Right ventricle myocardium superior (tissue), 1 donor: ENCODE measurements at places on chromosomes 13 and 19. TPM values are rescaled to one million over a fixed set of nuclear protein-coding genes. Genes with fewer than 3 reads are reported as not detected.

CTXN1 gene
- 0.16 TPM for total RNA-seq

PRSS57 gene
- not detected for total RNA-seq

SMIM24 gene
- total RNA-seq: not detected

PLVAP gene
- total RNA-seq: 18.1 TPM

PSG2 gene
- total RNA-seq: not detected

LILRA5 gene
- 1.3 TPM for total RNA-seq

MBD3L3 gene
- total RNA-seq: not detected

CYP4F2 gene
- total RNA-seq: not detected

DNAJB1 gene
- total RNA-seq: 43.0 TPM

DNA sequence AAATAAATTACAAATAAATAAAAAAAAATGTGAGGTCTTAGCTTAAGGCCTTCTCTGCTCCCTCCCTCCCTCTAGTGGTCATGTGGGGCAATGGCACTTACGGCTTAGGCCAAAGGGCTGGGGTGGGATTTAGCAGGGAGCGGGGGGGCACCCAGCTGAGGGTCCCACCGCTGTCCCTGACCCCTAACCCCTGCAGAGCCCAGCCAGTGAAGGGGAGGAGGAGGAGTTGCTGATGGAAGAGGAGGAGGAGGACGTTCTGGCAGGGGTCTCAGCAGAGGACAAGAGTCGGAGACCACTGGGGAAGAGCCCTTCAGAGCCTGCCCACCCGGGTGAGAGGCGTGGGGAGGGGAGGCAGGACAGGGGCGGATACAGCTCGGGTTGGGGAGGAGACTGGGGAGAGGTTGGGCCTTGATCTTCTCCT, 9.3 kb downstream of the MPND start:
- peak; percentile 63 for DNase-seq

DNA sequence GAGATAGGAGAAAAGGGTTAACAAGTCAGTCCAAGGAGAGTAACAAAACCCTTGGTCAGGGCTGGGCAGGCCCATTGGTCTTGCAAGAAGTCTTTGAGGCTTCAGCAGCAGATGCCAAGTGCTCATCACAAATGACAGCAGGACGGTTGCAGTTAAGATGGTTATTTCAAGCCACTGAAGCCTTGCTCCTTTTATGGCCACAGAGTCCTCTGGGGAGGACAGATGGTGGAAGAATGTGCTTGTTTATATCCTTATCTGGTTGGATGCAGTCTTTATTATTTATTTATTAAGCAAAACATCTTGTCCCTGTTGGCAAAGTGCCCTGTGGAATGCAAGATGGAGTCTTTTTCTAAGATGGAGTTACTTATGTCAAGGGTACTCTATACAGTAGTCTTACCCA, 19.2 kb upstream of the ZNF331 start:
- no peak for DNase-seq

GRCh38 chr13:73240193-73240592, 181.4 kb downstream of the KLF5 start:
- DNase-seq: no peak

- DNase-seq: no peak
Observed at GRCh38 chr19:6032827-6033226, 54.9 kb upstream of the RANBP3 start.

- no peak for DNase-seq
Observed at GRCh38 chr13:68927387-68928026, 1180.1 kb upstream of the ATXN8OS start.

DNA sequence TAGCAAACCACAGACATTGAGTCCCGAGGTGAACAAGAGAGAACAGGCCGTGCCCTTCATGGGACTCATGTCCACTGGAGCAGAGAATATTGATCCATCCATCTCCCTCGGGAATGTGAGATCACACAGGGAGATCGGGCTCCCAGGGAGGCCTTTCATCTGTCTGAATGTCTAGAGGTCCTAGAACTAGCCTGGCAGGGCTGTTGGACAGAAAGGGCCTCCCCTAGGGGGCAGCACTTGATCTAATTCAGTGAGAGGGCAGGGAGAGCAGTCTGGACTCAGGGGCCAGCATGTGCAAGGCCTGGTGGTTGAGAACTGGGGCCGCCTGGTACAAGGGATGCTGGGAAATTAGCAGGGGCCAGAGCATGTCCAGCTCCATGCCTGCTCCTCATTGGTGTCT, 4.3 kb downstream of the RUVBL2 start:
- DNase-seq: no peak

DNA sequence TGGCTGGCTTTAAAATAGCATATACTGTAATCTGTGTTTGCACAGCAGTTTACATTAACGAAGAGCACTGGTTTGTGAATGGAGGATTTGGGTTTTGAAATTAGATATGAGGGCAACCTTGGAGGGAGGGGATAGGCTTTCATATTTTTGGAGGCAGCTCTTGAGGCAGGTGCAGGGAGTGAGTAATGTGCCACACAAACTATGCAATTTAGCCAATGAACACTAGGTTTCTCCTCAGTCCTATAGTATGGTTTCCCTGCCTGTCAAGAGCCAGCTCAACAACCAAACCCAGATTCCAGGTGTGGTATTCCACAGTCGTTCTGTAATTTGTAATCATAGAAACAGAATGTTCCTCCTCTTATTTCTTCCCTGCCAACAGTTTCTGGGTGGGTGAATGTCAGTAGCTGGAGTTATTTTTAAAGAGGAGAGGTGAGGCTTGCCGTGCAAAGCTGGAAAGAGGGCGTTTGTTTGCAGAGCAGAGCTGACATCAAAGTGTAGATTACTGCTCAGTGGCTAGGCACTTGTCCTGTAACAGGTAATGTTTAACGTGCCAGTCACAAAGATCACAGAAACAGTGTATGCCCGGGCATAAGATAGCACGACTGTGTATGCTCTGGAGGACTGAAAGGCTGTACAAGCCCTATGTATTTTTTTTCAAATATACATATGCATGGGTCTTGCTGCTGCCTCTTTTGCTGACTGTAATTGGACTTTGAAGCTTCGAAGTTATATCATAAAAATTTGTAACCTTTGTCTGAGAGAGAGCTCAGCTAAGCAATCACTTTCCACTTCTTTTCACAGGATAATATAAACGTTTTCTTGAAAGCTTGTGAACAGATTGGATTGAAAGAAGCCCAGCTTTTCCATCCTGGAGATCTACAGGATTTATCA, 124.2 kb downstream of the LMO7 start:
- no peak for DNase-seq

GRCh38 chr13:45500492-45501174, 35.9 kb downstream of the COG3 start:
- no peak for DNase-seq

- no peak for DNase-seq
Observed at GRCh38 chr13:61463024-61463423, 47.4 kb upstream of the PCDH20 start.

DNA sequence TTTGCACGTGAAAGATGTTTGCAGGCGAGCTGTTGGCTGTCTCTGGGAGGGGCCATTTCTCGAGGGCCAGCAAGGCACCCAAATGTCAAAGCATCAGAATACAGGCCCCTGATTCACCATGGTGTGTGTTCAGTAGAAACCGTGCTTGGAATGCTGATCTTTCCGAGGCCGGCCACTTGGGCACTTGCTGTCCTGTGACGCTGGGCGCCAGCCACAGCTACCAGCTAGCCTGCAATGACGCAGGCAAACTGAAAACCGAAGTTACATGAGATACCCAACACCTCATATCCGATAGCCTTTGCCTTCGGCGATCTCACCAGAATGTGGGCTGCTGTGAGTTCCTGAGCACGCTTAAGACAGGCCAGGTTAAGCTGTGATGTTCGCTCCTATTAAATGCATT, 12.0 kb downstream of the THOP1 start:
- peak; percentile 65 for DNase-seq
